ENCODE measurements at places on chromosomes 2 and 18. TPM values are rescaled to one million over a fixed set of nuclear protein-coding genes. Genes with fewer than 3 reads are reported as not detected.

Gene DIS3L2
- 17.5 TPM for total RNA-seq

Gene LYPD6
- total RNA-seq: 0.82 TPM

Gene CYRIA
- total RNA-seq: 2.1 TPM

Gene SCN3A
- total RNA-seq: not detected

Gene ERFE
- 1.8 TPM for total RNA-seq

Gene CDH20
- not detected for total RNA-seq

Gene SLC35F6
- total RNA-seq: 48.4 TPM

Gene GCG
- total RNA-seq: 0.31 TPM

Gene RNF152
- total RNA-seq: 137 TPM

Gene MGAT4A
- total RNA-seq: 2.1 TPM

Gene MC4R
- not detected for total RNA-seq

DNA sequence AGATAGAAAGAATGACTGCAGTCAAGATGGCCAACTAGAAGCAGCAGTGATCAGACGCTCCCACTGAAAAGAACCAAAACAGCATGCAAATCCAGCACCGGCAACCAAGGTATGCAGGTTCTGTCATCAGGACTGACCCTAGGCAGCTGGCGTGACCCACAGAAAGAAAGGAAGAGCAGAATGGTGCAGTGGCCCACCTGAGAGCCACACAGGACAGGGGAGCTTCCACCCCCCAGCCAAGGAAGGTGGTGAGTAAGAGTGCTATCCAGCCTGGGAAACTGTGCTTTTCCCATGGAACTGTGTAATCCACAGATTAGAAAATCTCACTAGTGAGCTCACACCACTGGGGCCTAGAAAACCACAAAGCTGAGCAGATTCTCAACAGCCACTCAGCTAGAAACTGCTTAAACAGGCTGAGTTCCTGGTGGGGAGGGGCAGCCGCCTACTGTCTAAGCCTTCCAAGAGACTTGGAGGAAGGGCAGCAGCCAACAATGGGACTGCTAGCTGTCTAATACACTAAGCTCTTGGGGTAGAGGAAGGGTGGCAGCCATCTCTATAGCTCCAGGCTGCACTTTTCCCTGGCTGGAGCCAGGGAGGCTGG is 127.9 kb downstream of the EVA1A start:
- DNase-seq: no peak

- DNase-seq: no peak
Measured at GRCh38 chr2:75494137-75494769, 66.5 kb downstream of the EVA1A start.

DNA sequence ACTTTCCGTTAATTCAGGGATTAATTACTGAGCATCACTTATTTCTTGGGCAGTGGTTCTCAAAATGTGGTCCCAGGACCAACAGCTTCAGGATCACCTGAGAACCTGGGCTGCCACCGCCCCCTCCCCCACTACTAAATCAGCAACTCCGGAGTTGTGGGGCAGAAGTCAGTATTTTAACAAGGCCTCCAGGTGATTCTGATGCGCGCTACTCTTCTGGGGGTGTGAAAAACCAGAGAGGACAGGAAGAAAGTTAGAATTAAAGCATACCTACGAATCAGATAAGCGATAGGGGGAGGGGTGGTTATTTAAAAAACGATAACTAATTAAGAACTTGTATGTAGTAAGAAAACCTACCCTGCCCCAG is 319 bp downstream of the ZSCAN30 start:
- DNase-seq: no peak

- DNase-seq: peak; percentile 85
Measured at GRCh38 chr2:98912957-98913915, 22.8 kb downstream of the CRACDL start.

DNA sequence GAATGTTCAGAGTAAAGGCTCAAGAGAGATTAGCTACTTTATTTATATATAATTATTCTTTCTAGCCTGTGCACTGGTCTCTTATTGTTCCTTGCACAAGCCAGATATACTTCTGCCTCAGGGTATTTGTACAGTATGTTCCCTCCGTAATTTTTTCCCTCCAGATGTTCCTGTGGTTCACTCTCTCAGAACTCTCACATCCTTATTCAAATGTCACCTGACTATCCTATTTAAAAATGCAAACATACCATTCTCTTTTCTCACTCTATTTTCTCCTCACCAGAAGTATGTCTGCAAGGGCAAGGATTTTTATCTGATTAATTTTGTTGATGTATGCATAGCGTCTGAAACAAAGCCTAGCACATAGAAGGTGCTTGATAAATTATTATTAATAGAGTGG is 64.0 kb upstream of the CERS6 start:
- no peak for DNase-seq

GRCh38 chr2:213490087-213490486 is 205.8 kb downstream of the SPAG16 start:
- no peak for DNase-seq

- DNase-seq: no peak
Measured at GRCh38 chr2:169131587-169132512, 62.5 kb downstream of the DHRS9 start.

DNA sequence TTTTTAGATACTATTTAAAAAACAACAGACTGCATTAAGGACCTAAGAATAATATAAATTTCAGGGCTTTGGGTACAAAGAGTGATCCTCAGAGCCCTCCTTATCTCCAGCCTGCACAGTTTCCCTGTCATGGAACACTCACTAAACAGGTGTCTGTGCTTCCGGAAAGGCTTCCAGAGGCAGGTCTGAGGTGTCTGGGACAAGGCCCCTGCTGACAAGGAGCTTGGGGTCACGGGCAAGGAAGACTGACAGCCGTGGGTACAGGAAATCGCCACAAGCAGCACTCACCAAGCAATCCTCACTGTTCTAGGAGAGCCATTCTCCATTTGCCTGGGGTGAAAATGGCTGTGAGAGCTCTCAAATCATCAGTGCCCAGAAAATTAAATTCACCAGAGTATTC is 220.3 kb upstream of the PXDN start:
- DNase-seq: no peak

DNA sequence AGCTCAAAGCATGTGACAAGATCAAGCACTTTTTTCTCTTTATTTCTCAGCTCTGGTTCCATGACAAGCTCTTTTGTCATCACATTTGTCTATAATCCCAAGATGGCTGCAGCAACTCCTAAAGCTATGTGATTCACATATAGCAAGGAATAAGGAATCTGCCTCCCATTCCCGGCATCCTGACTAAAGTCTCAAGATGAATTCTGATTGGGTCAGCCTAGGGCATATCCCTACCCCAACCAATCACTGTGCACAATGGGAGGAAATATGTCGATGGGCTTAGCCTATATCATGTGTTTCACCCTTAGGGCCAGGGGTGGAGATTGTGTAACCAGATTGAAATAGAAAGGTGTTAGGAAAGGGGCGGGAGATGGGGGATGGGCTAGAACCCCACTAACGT is 23.1 kb upstream of the COLEC12 start:
- no peak for DNase-seq

- no peak for DNase-seq
Measured at GRCh38 chr2:42826231-42826630, 33.8 kb upstream of the HAAO start.

- no peak for DNase-seq
Measured at GRCh38 chr2:16773080-16773713, 107.6 kb upstream of the CYRIA start.

- no peak for DNase-seq
Measured at GRCh38 chr2:168568476-168569267, 112.6 kb downstream of the CERS6 start.

DNA sequence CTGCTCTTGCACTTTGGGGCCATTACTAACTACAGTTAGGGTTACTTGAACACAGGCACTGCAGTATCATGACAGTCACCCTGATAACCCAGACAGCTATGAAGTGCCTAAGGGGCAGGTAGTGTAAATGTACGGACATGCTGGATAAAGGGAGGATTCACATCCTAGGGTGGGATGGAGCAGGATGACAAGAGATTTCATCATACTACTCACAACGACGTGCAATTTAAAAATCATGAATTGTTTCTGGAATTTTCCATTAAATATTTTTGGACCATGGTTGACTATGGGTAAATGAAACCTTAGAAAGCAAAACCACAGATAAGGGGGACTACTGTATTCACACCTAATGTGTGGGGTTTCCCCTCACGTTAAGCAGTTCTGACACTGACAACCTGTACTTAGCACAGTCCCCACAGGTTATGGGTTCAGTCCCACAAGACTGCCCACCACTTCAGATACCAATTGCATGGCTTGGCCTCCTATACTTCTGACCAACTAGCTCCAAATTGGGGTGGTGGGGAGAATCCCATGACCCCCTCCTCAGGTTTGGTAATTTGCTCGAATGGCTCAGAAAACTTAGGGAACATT is 75.8 kb downstream of the NAT8 start:
- DNase-seq: no peak

DNA sequence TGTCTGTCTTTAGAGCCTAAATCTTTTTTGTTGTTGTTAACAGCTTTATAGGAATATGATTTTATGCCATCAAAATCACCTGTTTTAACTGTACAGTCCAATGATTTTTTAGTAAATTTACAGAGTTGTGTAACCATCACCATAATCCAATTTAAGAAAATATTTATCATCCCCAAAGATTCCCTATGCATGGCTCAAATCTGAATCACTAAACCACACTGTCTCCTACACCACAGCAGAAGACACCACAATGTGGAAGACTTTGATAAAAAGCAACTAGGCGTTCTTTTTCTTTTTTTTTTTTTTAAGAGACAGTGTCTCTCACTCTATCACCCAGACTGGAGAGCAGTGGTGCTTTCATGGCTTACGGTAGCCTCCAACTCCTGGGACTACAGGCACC is 99.6 kb downstream of the TXNL1 start:
- DNase-seq: no peak

DNA sequence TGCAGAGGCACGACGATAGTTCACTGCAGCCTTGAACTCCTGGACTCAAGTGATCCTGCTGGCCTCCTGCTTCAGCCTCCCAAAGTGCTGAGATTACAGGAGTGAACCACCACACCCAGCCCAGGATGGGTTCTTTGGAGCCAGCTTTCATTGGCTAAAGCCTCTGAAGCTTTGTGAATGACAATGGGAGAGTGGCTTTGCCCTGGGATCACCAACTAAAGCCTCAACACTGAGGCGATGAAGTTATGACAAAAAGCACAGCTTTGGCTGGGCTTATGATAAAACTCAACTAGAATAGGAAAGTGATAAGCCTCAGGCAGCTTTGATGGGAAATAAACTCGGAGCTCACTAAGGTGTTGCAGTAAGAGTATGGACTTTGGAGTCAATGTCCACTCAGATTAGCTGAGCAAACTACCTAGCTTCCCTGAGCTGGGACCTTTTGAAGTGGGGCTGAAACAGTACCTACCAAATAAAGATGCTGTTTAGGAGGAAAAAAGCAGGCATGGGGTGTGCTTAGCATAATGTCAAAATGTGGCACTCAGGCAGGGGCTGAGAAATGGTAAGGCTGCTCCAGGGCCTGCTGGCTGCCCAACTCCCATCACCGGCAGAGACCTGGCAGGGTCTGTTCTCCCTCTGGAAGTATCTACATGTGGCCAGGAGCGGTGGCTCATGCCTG is 4.3 kb downstream of the TMEM127 start:
- DNase-seq: no peak

GRCh38 chr18:4888251-4889040 is 308.6 kb downstream of the AKAIN1 start:
- DNase-seq: no peak

DNA sequence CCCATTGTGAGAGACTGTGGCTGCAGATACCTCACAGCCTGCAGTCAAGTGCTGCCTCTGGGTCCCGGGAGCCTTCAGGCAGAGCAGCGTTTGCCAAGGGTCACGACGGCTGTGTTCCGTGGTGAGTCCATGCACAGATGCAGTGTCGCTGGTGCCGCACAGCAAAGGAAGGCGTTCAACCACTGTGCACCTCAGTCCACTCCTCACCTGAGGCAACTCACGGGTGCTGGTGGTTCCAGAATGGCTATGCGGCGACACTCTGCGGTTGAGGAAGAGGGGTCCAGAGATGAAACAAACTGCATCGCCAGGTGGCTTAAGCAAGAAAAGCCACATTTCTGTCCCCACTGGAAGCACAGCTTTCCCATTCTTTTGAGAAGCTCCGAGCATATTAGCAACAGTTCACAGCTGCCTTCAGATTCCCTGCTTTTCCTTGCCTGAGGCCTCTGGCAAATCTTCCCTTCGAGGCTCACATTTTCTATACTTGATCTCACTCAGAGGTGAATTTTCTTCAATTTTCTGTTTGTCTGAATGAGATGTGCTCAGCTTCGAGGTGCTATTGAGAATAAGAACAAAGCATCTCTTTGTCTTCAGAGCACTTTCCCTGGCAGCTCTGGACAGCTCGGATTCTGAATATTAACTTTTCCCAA is 208.8 kb upstream of the TWIST2 start:
- no peak for DNase-seq

DNA sequence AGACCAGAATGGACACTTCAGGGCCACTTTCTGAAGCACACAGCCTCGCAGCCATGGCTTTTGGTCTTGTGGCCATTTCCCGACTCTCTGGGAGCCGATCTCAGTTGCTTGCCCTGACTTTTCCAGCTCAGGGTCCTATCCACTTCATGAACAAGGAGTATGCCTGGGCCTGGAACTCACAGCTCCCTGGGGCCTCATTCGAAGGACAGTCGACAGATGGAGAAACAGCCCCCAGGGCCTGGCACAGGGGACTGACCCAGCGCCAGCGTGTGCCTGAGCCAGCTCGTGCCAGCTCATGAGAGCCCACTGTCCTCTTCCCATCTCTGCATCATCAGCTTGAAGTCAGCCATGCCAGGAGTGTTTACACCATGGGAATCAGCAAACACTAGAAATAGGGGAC is 134.6 kb upstream of the GPC1 start:
- DNase-seq: peak; percentile 47

Measured in chondrocyte (in vitro differentiated cells).